AG04450 (cell line): ENCODE measurements at places on chromosomes 7 and 10. TPM values are rescaled to one million over a fixed set of nuclear protein-coding genes. Genes with fewer than 3 reads are reported as not detected.

The LRRC61 gene
- polyA plus RNA-seq: 0.17 and 0.57 TPM in 2 replicates

The PSD gene
- polyA plus RNA-seq: 5.5 and 8.2 TPM in 2 replicates

The PON3 gene
- 0.20 TPM in 1 of 2 replicates, not detected in the other for polyA plus RNA-seq

The STEAP1B gene
- polyA plus RNA-seq: 14.4 and 18.8 TPM in 2 replicates

The NPY gene
- 0.32 TPM in 1 of 2 replicates, not detected in the other for polyA plus RNA-seq

GRCh38 chr7:41149576-41149975 is 553.3 kb downstream of the INHBA start:
- DNase-seq: no peak

GRCh38 chr7:151115836-151116418 is 29.7 kb downstream of the AGAP3 start:
- no peak for DNase-seq

- no peak for DNase-seq
These were observed 100.5 kb upstream of the ZNF32 start for GRCh38 chr10:43749145-43749576.

DNA sequence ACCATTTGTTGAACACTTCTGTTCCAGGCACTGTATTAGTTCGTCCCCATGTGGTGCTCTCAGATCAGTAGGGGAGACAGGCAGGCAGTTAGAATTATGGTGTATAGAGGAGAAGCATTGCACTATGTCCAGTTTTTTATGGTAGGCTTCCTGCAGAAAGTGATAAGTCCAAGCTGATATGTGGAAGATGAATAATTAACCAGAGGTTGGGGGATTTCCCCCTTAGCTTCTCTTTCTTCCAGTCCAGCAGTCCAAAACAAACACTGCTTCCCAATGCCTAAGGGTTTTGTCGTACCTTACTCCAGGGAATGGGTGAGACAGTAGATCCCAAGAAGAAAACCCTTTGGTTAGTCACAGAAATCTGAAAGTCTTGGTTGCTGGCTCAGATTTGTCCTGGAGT is 19.2 kb downstream of the HIF1AN start:
- no peak for DNase-seq

GRCh38 chr10:75611172-75611992 is 180.0 kb downstream of the LRMDA start:
- DNase-seq: no peak

DNA sequence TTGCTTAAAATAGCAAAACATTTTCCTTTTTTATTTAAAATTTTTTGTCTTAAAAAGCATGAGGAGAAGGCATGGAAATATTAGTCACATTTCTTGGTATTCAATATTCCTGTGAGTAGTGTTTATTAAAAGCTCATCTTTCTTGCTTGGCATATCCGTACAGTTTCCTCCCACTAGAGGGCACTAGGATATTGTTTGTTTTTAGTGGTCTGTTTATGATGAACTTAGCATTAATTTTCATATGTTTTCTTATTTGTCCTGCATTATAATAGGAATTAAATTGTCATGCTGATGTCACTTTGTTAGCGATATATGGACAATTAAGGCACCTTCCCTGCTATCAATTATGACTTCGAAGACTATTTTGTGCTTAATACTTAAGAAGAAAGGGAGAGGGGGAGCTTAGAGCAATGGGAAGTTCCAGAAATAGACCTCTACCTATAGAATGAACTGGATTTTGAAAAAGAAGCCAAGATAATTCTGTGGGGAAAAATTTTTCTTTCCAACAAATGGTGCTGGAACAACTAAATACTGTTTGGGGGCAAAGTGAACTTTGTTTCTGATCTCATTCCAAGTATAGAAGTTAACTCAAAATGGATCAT is 91.0 kb upstream of the STRIP2 start:
- no peak for DNase-seq

DNA sequence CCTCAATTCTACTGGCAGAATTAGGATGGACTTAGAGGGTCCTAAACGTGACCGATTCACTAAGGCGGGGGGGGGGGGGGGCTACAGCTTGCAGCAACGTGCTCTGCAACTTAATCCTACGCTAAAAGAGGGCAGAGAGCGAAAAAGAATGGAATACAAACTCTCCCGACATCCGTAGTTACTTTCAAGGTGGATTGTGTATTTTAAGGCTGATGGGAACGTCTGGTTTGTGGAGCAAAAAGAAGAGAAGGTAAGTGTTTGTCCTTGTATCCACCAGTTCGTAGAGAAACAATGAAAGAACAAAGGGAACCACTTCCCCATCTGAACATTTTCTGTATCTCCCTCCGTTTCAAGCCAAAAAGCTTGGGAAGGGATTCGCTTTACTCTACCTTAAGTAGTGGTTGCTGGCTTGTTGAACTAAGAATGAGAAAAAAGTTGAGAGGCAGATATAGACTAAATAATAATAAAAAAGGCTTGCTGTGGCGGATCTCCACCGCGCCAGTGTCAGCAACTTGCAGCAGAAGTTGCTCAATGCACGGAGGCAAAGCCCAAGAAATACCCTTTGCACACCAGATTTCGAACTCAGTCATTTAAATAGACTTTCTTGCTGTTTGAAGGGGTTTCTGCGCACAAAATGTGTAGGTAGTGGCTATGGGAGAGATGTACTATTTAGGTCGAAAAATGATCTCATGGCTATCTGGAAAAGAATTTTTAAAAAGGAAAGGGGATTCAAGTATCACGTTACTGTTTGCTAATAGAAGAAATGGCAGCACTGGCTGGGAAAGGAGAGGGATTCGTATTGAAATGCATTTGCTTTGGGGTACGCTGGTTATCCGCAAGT is 736 bp downstream of the SKIDA1 start:
- DNase-seq: no peak

GRCh38 chr10:43192884-43193283 is 54.6 kb downstream of the CSGALNACT2 start:
- no peak for DNase-seq

- DNase-seq: no peak
These were observed 33.6 kb upstream of the FAM13C start for GRCh38 chr10:59395984-59396383.

DNA sequence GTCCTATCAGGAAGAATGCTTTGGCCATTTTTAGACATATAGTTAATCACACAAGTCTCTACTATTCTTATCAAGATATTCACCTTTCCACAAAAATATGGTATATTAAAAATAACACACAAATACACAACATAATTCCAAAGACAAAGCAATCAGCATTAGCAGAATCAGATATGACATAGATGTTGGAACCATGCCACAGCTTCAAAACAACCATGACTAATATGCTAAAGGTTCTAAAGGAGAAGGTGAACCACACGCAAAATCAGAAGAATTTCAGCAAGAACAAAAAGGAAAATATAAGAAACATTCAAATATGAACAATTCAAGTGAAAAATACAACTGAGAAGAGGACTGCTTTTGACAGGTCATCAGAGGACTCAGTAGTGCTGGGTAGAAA is 670.2 kb upstream of the SORCS1 start:
- no peak for DNase-seq

DNA sequence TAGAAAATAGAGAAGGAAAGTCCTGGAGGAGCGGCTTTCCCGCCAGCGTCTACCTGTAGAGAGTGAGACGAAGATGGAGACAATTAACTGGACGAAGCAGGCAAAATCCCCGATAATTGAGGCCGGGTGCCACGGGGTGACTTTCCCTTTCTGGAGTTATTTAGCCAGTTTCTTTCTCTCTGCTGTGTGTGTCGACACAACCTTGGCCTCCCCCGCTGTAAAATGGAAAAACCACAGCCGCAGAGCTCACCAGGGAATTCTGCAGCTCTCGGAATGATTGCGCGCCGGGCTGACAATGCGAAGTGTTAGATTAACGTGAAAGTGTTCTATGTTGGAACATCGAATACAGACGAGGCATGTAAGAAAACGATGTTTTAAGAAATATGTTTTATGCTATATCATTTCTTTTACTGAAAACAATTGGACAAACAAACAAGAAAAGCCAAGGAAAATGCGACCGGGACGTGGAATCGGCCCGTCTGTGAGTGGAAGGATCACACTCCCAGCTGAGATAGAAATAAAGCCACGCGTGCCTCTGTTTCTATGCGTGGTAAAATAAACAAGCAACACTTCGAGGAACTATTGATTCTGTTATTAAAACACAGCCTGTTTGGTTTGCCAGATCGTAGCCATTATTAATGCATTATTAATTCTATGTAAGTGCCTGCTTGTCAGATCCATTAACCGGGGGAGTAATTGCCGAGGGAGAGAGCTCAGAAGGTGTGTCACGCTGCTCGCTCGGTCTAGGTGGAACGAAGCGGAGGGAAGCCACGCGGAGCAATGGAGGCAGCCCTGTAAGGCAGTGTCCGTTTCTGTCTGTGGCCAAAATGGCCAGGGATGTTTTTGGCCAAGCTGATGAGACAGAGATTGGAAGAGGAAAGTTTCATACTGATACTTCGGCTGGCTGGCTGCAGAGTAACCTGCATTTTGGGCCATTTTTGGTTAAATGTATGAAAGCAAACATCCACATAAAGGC is 129.4 kb downstream of the DNAJB6 start:
- DNase-seq: no peak

- DNase-seq: no peak
These were observed 26.5 kb downstream of the ANK3 start for GRCh38 chr10:60363187-60363586.

DNA sequence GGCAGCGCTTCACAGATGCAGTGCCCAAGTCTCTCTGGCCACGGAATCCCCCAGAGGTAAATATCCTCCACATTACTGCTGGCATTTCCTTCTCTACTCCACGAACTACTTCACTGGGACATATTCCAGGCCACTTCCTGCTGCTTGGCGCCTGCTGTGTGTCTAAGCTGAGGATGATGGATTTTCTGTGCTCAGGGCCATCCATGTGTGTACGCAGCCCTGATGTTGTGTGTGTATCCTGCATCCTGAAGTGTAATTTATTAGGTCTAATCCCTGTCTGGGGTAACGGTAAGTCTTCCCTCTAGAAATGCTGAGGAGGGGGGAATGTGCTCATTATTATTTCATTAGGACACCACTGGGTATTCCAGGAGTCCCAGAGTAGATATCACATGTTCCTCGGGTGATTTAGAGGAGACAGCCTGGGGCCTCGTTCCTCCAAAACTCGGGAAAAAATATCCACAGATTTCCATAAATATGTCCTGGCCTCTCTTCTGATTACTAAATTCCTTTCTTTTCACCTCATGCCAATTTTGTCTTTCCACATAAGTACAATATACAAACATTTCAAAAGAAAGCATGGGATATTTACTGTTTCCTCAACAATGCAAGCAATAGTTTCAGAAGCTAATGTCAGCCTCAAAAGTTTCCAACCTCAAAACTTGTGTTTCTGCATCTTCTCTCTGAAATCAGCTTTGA is 25.5 kb upstream of the HABP2 start:
- DNase-seq: no peak

- DNase-seq: no peak
These were observed 10.7 kb downstream of the SUV39H2 start for GRCh38 chr10:14889318-14889717.
